ENCODE measurements at places on chromosomes 12 and 14. TPM values are rescaled to one million over a fixed set of nuclear protein-coding genes. Genes with fewer than 3 reads are reported as not detected.
A peak's percentile ranks its signal among the peaks of the same experiment; 100 is the strongest.

- DNase-seq: peak; percentile 21
These were observed 72.9 kb upstream of the KRAS start for GRCh38 chr12:25323581-25323982.

- no peak for DNase-seq
These were observed 133.8 kb downstream of the SLC2A13 start for GRCh38 chr12:39972119-39972518.

DNA sequence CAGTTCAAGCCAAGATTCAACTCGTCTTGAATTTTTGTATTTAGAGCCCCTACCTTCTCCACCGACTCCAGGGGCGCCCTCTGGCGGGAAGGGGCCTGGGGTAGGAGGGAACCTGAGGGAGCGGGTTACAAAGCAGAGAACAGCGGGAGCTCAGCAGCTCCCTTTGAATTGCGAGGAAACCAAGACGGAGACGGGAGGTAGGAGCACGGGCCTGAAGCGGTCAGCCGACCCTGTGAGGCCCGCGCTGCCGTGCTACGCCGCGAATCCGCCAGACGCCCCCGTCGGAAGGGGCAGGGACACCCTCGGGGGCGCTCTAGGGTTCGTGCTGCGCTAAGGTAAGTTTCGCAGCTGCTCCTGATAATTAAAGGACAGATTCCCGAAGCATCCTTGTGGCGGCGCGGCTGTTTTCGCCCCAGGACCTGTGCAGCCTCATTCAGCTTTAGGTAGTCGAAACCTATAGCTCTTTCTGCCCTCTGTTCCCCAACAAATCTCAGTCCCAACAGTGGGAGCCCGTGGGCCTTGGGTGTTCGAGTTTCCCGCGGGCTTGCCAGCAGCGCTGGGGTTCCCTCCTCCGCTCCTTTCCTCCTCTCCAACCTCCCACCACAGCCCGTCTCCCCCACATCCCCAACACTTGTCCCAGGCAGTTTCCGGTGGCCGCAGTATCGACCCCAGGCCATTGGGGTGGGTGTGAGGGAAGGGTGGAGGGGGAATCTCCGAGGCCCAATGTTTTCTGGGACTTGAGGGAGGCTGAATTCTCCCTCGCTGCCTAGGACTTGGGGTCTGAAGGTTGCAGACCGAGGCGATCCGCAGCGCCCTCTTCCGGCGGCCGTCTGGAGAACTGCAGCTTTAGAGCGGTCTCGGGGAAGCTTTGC lies 5.1 kb upstream of the NKX2-1 start:
- no peak for DNase-seq

DNA sequence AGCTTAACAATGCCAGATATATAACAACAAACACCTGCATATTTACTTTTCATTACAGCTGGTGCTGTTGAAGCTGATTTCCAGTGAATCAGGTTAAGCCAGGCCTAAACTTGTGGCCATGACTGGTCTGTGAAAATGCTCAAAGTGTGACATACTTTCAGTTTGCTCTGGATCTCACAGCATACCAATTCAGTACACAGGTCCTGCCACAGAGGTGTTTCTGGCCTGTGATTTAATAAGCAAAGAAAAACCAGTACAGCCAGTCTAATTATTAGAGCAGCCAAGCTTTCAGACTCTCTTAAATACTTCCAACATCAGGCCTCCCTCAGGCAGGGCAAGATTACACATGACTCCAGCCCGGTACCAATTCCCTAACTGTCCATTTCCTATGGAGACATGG lies 27.4 kb upstream of the TMCC3 start:
- DNase-seq: no peak

DNA sequence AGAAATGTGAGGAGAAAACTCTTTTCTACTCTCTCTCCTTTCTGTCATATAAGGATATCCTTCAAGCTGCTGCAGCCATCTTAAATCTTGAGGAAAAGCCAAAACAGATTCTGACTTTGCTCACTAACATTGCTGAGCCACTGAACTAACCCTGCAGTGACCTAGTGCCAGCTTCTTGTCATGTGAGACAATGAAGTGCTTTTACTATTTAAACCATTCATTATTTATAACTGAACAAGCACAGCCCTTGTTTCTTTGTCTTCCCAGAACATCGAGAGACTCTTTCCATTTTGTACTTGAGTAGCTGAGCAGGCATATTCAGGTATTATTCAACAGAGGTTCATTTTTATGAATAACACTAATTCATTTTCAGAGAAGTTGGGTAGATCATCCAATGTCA lies 455.0 kb upstream of the TMPO start:
- DNase-seq: no peak

- DNase-seq: no peak
These were observed 202.1 kb upstream of the MYL2 start for GRCh38 chr12:111122458-111122878.

DNA sequence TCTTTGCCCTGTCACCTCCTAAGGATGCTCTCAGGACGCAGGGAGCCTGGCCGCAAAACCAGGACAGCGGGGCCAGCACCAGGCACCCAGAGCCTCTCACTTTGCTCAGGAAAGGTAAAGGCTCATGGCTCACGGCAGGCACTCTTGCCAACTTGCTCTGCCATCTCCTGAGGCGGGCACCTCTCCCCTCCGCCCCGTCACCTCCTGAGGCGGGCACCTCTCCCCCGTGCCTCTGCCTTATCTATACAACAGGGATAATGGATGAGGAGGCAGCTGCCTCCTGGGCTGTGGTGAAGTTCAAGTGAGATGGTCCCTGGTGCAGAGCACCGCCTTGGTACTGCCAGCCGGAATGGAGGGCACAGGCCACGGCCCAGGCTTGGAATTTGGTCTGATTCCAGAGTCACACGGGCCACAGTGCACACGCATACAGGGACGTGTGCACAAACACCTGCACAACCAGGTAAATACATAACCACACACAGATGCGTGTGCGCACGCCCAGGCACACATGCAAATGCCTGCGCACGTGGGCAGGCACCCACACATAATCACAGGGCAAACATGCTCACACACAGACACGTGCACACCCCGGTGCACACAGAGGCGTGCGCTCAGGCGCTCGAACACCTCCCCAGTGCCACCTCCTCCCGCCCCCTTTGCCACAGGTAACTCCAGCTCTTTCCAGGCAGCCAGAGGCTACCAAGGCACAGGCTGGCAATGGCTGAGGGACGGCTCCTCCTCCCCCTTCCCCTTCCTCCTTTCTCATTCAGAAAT lies 11.6 kb downstream of the DEGS2 start:
- DNase-seq: no peak

DNA sequence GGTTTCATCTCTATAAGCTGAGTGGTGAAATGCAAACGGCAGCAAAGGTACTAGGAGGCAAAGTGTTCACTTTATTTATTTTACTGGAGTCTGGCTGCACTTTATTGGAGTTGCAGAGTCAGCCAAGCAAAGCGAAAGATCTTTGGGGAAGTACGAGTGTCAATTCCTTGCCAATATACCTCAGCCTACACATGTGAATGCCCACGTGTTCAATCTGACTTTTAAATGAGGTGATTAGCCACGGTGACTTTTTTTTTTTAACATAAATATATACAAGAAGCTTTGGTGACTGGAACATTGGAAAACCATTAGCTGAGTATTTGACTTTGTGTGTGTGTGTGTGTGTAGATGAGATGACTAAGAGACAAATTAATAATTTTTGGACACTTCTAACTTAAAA lies 178.8 kb downstream of the NTS start:
- DNase-seq: no peak

DNA sequence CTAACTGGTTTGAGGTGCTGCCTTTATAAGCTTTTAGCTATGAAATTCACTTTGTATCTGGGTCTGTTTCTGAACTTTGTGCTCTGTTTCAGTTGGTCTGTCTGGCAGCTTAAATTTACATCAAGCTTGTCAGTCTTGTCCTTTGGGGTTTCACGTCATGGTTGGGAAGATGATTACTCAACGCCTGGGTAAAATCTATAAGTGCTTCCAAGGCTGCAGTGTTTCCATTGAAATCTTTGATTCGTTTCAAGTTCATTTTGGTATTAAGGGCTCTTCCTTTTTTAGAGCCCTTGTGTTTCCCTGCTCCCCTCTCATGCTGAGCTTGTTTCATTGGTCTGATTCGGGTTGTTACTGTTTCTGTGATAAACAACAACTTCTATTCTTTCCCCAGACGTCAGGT lies 58.2 kb downstream of the FBXW8 start:
- no peak for DNase-seq

DNA sequence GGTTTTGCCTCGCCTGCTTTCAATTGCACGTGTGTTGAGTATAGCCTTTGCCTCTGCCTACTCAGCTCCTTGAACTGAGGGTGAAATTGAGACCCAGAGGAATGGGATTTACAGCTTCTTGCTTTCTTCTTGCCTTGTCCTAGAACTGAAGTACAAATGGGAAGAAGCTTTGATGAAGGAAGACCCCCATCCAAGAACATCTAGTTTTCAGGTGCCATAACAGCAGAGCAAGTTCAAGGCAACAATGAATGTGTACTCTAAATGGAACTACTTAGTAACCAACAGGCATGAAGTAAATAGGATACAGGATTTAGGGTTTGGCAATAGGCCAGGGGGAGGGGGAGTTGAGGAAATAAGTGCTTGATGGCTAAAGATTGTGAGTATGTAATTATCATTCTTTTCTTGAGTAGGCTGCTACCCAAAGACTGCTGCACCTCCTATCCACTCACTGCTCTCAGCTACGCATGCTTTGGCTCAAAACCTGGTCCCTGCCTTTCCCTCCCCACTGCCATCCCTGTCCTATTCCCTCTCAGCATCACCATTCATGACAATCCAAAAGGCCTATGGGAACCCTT lies 2.1 kb downstream of the GPX2 start:
- DNase-seq: no peak

- peak; percentile 79 for DNase-seq
These were observed at the start of gene DDX55 for GRCh38 chr12:123601602-123602489. DDX55 (plus strand) TSS chr12:123602099; CDS start chr12:123602149, 50 bp downstream.

DNA sequence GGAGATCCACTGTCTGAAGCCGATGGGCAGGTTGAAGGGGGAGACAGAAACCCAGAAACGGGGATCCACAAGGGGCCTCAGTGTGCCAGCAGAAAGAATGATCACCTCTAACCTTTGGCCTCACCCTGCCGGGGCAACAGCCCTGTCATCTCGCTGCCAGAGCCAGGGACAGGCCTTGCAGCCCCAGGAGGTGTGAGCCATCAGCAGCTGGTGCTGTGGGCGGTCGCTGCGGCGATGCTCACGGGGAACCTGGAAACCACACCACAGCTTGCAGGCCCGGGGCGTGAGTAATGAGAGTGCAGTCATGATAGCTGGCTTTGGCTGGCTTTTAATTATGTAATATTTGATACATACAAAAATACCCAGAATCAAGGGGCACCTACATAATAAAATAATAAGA lies 4.7 kb upstream of the TTC7B start:
- peak; percentile 67 for DNase-seq

DNA sequence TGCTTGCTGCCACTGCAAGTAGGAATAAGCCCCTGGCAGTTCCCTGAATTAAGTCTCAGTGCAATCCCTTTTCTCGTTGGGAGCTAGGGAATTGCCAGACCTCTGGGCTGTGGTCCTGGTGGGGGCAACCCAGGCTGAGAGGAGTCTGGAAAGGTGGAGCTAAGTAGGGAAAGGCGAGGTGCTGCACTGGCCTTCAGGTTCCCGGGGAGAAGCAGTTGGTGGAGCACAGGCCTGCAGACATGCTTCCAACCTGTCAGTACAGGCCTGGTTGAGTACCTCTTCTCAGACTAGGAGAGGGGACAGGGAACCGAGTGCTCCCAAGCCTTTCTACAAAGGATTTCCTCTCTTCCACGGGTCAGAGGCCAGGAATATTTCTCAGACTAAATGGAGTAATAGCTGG lies 1.5 kb downstream of the NRIP2 start:
- DNase-seq: no peak

GRCh38 chr14:49971156-49972130 lies 78.6 kb downstream of the ARF6 start:
- no peak for DNase-seq

- DNase-seq: no peak
These were observed 7.4 kb downstream of the TMEM120B start for GRCh38 chr12:121719926-121720414.

DNA sequence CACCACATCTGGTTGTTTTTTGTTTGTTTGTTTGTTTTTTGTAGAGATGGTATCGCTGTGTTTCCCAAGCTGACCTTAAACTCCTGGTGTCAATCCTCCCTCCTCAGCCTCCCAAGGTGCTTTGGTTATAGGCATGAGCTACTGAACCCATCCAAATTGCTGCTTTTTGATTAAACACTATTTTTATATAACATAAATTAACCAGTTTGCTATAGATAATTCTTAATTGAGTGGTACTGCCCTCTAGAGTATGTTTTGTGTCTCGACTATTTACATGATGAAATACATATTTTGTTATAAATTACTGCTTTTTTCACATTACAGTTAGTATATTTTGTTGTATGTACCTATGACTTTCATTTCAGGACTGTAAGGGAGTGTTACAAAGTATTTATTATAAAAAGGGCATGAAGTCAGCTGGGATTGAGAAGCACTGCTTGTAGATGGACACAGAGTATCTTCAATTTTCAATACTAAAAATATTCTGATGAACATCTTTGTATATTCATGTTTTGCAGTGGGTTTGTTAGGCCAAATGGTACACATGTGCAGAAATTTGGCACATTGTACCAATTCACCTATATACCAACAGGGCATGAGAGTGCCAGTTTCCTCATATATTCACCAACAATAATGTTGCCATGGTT lies 14.9 kb upstream of the SCAF11 start:
- DNase-seq: no peak

DNA sequence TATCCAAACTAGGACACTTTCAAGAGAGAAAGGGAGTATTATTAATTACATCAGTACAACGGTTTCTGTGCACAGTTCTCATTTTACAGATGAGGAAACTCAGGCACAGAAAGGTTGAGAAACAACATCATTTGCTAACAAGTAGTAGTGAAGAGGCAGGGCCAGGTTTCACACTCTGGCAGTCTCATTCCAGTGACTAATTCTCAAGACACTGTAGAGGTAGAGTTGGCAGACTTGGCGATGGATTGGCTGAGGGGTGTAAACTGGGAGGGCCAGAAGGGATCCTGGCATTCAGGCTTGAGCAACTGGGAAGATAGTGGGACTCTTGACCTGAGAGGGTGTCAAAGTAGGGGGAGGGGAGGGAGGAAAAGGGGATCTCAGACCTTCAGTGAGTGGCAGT lies 73.8 kb upstream of the BDKRB2 start:
- no peak for DNase-seq

- DNase-seq: peak; percentile 18
These were observed 529 bp downstream of the RPLP0 start for GRCh38 chr12:120200364-120200800.

- DNase-seq: no peak
These were observed 120.6 kb downstream of the TGFB3 start for GRCh38 chr14:75861161-75861621.

GRCh38 chr12:103050273-103050672 lies 92.8 kb downstream of the ASCL1 start:
- DNase-seq: no peak

NGB gene
- total RNA-seq: not detected

CYP46A1 gene
- 0.10 TPM for total RNA-seq

KLHL33 gene
- not detected for total RNA-seq

EPYC gene
- total RNA-seq: not detected

BEST3 gene
- not detected for total RNA-seq

SOX5 gene
- total RNA-seq: 13.7 TPM

PFKM gene
- 69.3 TPM for total RNA-seq

RNASE2 gene
- not detected for total RNA-seq

CCND2 gene
- 987 TPM for total RNA-seq

FLRT2 gene
- 22.7 TPM for total RNA-seq

OR4K2 gene
- total RNA-seq: not detected
